ENCODE measurements at places on chromosomes 2 and 18.

GRCh38 chr2:61006486-61007105, 10.9 kb upstream of the PEX13 start:
- no peak for DNase-seq

GRCh38 chr2:3805201-3805939, 102.0 kb downstream of the DCDC2C start:
- DNase-seq: no peak

DNA sequence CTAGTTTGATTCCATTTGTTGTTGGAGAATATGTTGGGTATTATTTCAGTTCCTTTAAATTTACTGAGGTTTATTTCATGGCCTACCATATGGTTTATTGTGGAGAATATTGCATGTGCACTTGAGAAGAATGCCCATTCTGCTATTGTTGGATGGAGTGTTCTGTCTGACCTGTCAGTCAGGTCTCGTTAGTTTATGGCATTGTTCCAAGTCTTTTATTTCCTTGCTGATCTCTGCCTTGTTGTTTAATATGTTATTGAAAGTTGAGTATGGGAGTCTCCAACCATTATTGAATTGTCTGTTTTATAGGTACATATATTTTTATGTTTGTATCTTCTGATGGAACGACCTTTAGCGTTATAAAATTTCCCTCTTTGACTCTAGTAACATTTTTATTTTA, 86.3 kb downstream of the PTPN4 start:
- no peak for DNase-seq

- DNase-seq: peak; percentile 84
Measured at GRCh38 chr2:217622205-217623060, 380.4 kb downstream of the TNS1 start.

GRCh38 chr18:76491473-76491775, 3.6 kb downstream of the ZNF516 start:
- DNase-seq: peak; percentile 86

- DNase-seq: no peak
Measured at GRCh38 chr18:57856128-57856527, 53.0 kb upstream of the ATP8B1 start.

- peak; percentile 76 for DNase-seq
Measured at GRCh38 chr18:59502274-59503175, 143.5 kb upstream of the LMAN1 start.

Measured in hindlimb muscle (tissue), 1 donor.